Activated naive CD8-positive, alpha-beta T cell treated with anti-CD3 and anti-CD28 coated beads, Interleukin-2, amount 50 U/mL, for 24 hours (primary cell): ENCODE measurements at places on chromosomes 4 and X.

DNA sequence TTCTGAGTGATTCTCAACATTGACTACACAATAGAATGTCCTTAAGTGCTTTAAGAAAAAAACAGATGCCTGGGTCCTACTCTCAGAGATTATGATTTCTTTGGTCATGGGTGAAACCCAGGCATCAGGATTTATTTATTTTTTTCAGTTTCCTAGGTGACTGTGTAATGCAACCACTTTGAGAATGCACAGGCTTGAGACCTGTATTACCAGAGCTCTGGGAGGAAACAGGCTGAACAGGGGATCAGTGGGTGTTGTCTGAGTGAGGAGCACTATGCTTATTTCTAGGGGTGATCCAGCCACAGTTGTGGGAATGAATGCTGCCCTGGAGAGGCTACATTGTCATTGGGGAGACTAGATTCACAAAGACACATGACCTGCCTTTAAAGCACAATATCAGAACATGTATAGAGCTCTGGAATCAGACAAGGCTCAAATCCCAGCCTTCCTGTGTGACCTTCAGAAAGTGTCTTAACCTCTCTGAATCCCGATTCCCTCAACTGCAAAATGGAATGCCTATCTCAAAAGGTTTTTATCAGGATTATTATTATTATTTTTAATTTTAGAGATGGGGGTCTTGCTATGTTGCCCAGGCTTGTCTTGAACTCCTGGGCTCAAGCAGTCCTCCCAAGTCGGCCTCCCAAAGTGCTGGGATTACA is 61.6 kb upstream of the PRPS1 start:
- DNase-seq = no peak

- no peak for DNase-seq
These were observed 1225.9 kb downstream of the PCDH19 start for GRCh38 chrX:99184153-99184552.

- no peak for DNase-seq
These were observed 5.1 kb upstream of the SLC25A6 start for GRCh38 chrX:1397001-1397400.

DNA sequence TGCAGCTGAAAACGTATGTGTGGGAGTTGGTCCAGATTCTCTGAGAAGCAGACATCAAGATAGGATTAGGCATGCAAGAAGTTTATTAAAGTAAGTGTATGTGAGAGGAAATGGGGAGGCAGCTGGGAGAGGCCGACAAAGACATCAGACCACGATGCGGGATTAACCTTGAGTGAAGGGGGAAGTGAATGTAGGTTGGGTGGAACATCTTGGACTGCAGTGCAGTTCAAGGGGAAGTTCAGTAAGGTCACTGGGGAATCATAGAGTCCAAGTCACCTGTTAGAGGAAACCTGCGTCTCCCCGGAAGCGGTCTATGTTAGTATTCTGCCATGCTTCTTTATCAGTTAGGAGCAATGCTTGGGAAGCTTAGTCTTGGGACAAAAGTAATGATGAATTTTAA is 22.0 kb downstream of the CXCL8 start:
- no peak for DNase-seq

- no peak for DNase-seq
These were observed 19.0 kb downstream of the MRPL1 start for GRCh38 chr4:77881460-77882295.

GRCh38 chr4:10734697-10735096 is 50.1 kb upstream of the CLNK start:
- no peak for DNase-seq

DNA sequence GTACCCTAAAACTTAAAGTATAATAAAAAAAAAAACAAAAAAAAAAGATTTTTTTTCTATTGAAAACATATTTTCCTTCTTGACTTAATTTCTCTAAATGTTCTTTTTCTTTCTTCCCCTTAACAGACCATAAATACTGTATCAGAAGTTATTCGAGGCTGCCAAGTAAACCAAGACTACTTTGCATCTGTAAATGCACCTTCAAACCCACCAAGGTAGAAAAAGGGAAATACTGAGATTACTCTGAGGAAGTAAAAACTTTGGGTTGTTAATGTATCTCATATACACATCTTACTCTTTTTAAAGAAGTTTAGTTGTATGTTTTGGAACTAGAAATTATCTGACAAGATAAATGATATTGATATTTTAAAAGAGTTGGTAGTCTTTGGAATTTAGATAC is 65.6 kb downstream of the USO1 start:
- no peak for DNase-seq

GRCh38 chrX:72309297-72310071 is 3.8 kb upstream of the CITED1 start:
- no peak for DNase-seq

GRCh38 chrX:136390921-136391320 is 90.2 kb downstream of the ADGRG4 start:
- no peak for DNase-seq

- no peak for DNase-seq
These were observed 41.5 kb downstream of the TRIM2 start for GRCh38 chr4:153245775-153246174.

DNA sequence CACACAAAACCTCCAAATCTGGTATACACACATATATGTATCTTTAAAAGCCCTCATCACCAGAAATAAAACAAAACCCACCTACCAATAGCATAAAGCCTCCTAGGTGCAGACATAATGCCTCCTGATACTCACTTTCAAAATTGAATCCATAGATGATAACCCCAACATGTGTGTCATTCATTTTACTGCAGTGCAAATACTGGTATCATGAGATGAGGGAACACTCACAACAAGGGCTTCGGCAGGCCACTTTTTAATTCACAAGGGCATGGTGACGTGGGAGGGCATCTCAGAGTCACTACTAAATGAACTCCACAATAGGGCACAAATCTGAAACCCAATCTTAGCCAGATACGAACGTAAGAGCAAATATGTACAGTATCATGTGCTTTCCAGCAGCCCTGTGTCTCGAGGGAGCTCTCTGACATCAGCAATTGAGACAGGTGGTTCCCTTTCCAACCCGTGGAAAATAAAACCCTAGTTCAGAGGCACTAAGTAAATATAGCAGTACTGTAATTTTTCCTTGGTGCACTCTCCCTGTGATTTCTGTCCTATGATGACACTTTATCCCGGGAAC is 14.1 kb upstream of the PPARGC1A start:
- no peak for DNase-seq

- no peak for DNase-seq
These were observed 753.1 kb upstream of the FRG1 start for GRCh38 chr4:189187531-189188052.

DNA sequence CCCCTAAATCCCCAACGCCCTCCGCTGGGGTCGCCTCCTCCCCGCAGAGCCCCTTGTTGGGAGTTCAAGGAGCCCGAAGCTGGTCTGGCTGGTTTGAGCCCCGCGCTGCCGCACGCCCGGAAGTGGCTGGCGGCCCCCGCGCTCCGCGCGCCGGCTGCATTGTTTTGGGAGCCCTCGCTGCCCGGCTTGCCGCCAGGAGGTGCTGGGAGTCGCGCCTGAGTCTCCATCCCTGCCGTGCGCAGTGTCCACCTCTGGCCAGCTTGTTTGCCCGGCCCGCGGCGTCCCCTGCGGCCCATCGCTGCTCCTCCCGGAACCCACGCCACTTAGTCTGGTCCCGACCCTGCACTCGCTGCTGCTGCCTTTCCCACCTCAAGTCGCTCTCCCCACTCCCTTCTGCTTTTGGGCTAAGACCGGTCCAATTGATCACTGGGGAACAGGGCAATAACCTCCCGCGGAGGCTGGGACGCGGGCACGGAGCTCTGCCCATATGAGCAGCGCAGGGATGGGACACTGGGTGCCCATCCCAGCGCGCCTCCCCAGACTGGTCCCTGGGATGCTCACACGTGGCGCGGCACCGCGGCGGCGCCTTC is 2.2 kb upstream of the SFRP2 start:
- DNase-seq = peak; percentile 61

DNA sequence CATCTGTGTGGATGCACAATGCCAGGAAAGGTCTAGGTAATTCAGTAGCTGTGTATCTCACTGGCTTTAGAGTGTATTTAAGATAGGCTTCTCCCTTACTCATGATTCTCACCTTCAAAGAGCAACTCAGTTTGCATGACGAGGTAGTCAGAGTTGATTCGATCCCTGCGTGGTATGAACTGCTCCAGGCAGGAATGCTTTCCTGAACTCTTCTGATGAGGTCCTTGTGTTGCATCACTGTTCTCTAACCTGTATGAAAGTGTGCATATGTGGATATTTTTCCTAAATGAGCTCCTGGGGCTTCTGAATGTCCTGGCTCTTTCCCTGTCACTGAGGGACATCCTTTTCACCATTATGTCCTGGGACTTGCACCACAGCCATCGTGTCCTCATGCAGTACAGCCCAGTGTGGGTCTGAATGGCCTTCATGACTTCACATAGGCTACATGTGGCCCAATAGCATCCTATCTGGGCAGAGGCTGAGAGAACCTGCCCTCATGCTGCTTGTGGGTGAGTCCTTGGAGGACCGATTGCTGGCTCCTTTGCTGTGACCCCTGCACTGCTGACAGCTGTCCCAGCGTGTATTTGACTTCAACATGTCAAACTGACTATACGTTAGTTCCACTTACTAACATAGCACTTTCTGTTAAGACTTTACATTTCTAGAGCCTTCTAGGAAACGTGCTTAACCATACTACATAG is 65.3 kb upstream of the WDR1 start:
- no peak for DNase-seq
